ENCODE measurements at places on chromosomes 5 and 9. TPM values are rescaled to one million over a fixed set of nuclear protein-coding genes. Genes with fewer than 3 reads are reported as not detected.
A peak's percentile ranks its signal among the peaks of the same experiment; 100 is the strongest.

DNA sequence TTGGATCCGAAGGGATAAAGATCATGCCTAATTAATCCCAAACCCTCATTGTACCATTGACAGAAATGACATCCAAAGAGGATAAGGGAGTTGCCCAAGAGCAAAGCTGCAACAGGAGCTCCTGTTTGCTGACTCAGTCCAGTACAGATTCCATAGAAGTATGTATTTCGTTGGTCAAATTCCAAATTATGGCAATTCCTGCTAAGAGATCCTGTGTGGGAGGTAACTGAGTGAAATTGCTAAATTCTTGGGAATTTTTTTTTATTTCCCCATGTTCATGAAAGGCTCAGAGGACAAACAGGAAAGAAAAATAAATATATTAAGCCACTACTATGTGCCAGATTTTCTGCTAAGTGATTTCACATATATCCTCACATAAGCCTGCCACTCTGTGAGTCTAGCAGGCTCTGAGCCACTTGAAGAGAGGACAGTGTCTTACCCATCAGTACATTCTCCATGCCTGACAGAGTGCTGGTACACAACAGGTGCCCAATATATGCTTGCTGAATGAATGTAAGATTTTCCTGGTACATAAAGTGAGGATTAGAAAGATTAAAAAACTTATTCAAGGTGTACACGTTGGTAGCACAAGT is 132.7 kb downstream of the GLIS3 start:
- no peak for DNase-seq
- H3K4me1 ChIP-seq: no peaks in the 10 kb centered on the region
- no peak overlapping the region for H3K4me3 ChIP-seq

GRCh38 chr5:99177796-99178195 is 249.0 kb upstream of the CHD1 start:
- DNase-seq: no peak
- H3K27me3 ChIP-seq: no peaks in the 10 kb centered on the region
- H3K36me3 ChIP-seq: no peaks in the 10 kb centered on the region
- H3K4me1 ChIP-seq: no peaks in the 10 kb centered on the region

The RASA1 gene
- total RNA-seq: 30.5 TPM

DNA sequence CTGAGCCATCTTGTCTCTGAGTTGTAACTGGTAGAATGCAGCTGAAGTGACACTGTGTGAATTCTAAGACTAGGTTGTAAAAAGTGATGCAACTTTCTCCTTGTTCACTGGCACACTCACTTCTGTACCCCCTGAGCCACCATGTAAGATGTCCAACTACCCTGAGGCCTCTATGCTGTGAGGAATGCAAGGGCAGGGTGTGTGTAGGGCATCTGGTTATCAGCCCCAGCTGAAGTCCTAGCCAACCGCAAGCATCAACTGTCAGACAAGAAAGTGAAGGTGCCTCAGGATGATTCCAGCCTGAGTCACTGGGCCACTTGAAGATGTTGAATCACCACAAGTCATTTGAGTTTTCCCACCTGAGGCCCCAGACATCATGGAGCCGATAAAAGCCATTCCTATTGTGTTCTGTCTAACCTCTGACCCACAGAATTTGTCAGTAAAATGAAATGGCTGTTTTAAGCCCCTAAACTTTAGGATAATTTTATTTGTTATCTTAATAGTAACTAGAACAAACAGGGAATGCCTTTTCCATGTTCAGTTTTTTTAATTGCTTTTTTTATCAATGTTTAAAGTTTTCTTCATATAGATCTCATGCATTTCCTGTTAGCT is 18.7 kb upstream of the RHOBTB3 start:
- H3K27me3 ChIP-seq: no peaks in the 10 kb centered on the region
- no peak for DNase-seq
- no peak overlapping the region for H3K27ac ChIP-seq
- no peaks in the 10 kb centered on the region for H3K4me1 ChIP-seq

- H3K4me3 ChIP-seq: no peak overlapping the region
- DNase-seq: no peak
- no peaks in the 10 kb centered on the region for H3K27me3 ChIP-seq
Observed at GRCh38 chr5:120644516-120644915, 180.4 kb downstream of the PRR16 start.

DNA sequence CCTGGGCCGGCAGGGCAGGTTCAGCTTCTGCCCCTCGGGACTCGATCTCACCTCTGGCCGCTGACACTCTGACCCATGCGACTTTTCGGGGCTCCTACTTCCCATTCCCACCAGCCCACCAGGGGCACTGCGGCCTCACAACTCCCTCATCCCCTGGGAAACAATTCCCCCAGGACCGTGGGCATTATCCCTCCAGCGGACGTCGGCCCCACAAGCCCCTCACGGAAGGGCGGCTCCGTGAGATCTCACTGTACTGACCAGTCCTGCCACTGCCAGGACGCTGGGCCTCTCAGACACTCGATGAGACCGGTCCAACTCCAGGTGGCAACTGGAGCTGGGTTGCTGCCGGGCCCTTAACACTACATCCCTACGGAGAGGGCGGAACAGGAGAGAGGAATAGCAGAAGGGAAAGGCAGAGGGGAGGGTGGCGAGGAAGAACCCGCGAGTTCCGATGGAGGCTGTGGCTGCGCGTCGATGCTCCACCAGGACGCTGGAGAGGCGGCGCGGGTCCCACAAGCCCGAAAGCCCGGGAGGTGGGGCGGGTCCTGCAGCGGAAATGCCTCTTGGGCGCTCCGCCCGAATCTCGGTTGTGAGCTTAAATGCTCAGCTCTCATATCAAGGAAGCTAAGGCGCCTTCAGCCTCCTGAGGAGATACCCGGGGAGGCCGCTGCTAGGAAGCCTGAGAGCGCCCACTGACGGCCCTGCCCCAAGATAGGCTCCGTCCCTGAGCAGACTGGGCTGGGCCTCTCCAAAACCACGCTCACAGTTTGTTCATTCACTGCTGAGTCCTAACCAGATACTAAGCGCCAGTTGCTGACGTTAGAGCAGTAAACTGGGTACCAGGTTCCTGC is 36.3 kb downstream of the VCP start:
- DNase-seq: peak; percentile 69
- H3K27me3 ChIP-seq: no peaks in the 10 kb centered on the region
- peak overlapping the region; percentile 61 for H3K27ac ChIP-seq
- peaks cover 6% of the 10 kb centered on the region for H3K36me3 ChIP-seq
- H3K4me3 ChIP-seq: peak overlapping the region; percentile 1

The CNOT8 gene
- 32.1 TPM for total RNA-seq

DNA sequence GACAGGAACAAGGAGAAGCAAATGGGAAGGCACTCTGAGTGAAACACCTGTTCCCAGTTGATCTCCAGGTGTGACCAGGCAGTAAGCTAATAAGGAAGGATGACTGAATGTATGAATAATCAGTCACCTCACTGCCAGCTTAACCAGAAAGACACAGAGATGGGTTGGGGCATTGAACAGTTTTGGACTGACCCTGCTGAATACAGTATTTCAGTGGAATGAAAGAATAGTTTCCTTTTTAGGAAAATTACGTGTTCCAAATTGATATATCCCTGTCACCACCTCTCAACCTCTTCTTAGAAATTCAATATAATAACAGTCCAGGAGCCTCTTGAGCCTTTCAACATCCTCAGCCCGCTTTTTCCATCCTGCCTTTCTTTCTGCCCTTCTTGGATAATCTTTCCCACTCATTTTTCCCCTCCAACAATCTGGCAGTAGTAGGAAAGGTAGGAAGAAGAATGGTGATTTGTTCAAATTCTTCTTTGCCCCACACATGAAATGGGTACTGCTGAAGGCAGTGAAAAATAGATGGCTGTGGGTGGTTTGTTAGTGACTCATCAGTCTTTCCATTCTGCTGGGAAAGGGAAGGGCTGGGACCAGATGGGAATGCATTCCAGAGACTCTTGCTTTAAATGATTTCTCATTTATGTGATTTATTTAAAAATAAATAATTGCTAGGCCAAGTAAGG is 117.9 kb downstream of the ZSWIM6 start:
- H3K36me3 ChIP-seq: no peaks in the 10 kb centered on the region
- H3K4me1 ChIP-seq: peaks cover 23% of the 10 kb centered on the region
- no peak for DNase-seq

DNA sequence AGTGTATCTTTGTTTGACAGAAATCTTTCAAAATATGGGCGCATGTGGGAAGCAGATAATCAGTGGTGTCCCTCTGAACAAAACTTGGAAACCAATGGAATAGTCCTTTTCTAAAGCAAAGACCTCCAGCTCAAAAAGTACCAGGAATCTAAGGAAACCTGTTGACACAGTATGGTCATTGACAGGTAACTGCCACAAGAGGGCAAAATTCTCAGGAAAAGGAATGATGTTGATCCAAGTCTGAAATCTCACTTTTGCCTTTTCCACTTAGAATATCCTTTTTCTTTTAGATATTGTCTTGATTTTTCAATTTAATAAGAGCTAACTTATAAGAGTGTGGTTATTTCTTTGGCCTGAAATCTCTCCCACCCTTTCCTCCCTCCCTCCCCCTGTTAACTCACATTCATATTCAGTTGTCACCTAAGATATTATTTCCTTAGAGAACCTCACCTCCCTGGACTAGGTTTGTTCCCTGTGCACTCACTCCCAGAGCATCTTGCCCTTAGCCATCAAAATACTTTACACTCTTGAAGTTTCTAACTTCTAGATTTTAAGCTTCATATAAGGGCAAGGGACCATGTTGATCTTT is 59.0 kb upstream of the BARX1 start:
- H3K27me3 ChIP-seq: no peaks in the 10 kb centered on the region
- H3K36me3 ChIP-seq: no peaks in the 10 kb centered on the region
- no peak overlapping the region for H3K4me3 ChIP-seq
- no peak overlapping the region for H3K27ac ChIP-seq
- no peaks in the 10 kb centered on the region for H3K4me1 ChIP-seq
- DNase-seq: no peak

The LECT2 gene
- total RNA-seq: not detected

- no peaks in the 10 kb centered on the region for H3K27me3 ChIP-seq
- H3K4me1 ChIP-seq: no peaks in the 10 kb centered on the region
Observed at GRCh38 chr9:125444166-125444565, 182.5 kb downstream of the GAPVD1 start.

The PCDHA4 gene
- not detected for total RNA-seq

GRCh38 chr5:107248066-107248695 is 422.6 kb downstream of the EFNA5 start:
- H3K27me3 ChIP-seq: no peaks in the 10 kb centered on the region
- no peak overlapping the region for H3K4me3 ChIP-seq
- DNase-seq: peak; percentile 74
- H3K36me3 ChIP-seq: no peaks in the 10 kb centered on the region
- H3K4me1 ChIP-seq: peaks cover 6% of the 10 kb centered on the region

DNA sequence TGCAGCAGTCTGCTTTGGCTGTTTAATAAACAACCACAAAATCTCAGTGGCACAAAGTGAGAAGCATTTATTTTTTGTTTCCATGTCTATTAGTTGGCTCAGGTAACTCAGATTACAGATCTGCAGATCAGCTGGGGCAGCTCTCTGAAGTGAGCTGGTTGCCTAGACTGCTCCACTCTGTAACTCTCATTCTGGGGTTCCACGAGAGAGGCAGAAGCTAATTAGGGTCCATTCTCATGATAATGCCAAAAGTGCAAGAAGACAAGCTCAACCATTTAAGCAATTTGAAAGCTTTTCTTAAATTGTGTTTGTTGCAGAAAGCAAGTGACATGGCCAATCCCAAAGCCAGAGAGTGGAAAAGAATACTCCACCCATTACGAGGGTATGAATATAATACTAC is 13.2 kb downstream of the MEIKIN start:
- no peaks in the 10 kb centered on the region for H3K4me1 ChIP-seq
- no peaks in the 10 kb centered on the region for H3K36me3 ChIP-seq
- H3K27me3 ChIP-seq: no peaks in the 10 kb centered on the region
- no peak overlapping the region for H3K4me3 ChIP-seq

- no peak overlapping the region for H3K4me3 ChIP-seq
- no peak overlapping the region for H3K27ac ChIP-seq
- DNase-seq: no peak
- peaks cover 9% of the 10 kb centered on the region for H3K36me3 ChIP-seq
Observed at GRCh38 chr5:36156619-36157018, 4.7 kb downstream of the SKP2 start.

The RASGRF2 gene
- 16.9 TPM for total RNA-seq

The BASP1 gene
- total RNA-seq: 69.1 TPM

GRCh38 chr9:107597743-107598217 is 108.2 kb upstream of the KLF4 start:
- no peaks in the 10 kb centered on the region for H3K4me1 ChIP-seq
- H3K27me3 ChIP-seq: no peaks in the 10 kb centered on the region
- no peak overlapping the region for H3K4me3 ChIP-seq

DNA sequence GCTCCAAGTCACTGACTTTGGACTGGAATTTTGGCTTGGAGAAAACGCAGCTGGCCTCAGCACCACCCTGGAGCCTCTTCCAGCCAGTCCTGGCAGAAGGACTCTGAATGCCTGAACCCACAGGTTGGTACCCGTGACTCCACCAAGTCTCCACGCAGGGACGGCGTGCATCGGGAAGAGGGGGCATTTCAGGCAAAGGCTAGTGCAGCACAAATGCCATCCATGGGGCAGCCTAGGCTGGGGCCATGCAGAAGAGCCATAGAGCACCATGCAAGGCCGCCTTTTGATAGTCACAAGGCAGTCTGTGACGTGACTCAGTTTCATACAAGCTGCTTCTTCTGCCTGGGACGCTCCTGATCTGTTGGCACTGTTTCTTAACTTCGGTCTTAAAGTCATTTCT is 28.0 kb downstream of the GDNF start:
- no peak overlapping the region for H3K27ac ChIP-seq
- H3K27me3 ChIP-seq: no peaks in the 10 kb centered on the region
- H3K4me1 ChIP-seq: no peaks in the 10 kb centered on the region

DNA sequence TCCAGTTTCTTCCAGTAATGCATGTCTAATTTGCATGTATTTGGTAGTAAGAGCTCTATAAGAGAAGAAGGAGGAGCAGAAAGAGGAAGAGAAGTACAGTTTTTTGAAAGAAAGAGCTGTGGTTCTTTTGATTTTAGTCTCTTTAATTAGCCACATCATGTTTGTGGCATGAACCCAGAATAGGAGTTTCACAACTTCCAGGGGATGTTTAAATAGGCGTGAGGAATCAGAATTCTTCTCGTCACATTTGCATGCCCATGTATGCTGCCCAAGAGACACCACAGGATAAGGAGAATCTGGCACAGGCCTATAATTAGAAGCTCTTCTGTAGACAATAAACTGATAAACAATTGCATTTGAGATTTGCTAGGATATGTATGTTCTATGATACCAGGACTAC is 78.7 kb downstream of the GAS1 start:
- H3K36me3 ChIP-seq: no peaks in the 10 kb centered on the region
- no peaks in the 10 kb centered on the region for H3K27me3 ChIP-seq
- no peaks in the 10 kb centered on the region for H3K4me1 ChIP-seq
- H3K27ac ChIP-seq: no peak overlapping the region
- H3K4me3 ChIP-seq: no peak overlapping the region

DNA sequence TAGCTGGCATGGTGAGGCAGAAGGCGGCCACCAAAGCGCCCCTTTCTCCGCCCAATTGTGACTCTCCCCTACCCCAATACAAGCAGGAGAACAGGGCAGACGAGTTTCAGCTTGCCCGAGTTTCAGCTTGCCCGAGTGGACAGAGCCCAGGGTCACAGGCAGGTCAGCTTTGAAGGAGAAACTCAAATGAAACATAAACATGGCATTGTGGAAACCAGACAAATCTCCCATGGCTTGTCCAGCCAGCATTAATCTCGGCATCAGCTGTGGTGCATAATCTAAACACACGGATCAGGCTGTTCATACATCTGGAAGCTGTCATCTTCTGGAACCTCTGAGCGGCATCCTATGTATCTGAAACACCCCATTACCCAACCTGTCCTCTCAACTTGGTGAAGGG is 16.9 kb downstream of the PTCH1 start:
- H3K4me3 ChIP-seq: no peak overlapping the region
- H3K36me3 ChIP-seq: no peaks in the 10 kb centered on the region
- H3K27me3 ChIP-seq: no peaks in the 10 kb centered on the region
- H3K27ac ChIP-seq: no peak overlapping the region

The MYOZ3 gene
- 1.1 TPM for total RNA-seq

Measured in ascending aorta (tissue), 2 donors.